ENCODE measurements at places on chromosomes 6 and 20.

DNA sequence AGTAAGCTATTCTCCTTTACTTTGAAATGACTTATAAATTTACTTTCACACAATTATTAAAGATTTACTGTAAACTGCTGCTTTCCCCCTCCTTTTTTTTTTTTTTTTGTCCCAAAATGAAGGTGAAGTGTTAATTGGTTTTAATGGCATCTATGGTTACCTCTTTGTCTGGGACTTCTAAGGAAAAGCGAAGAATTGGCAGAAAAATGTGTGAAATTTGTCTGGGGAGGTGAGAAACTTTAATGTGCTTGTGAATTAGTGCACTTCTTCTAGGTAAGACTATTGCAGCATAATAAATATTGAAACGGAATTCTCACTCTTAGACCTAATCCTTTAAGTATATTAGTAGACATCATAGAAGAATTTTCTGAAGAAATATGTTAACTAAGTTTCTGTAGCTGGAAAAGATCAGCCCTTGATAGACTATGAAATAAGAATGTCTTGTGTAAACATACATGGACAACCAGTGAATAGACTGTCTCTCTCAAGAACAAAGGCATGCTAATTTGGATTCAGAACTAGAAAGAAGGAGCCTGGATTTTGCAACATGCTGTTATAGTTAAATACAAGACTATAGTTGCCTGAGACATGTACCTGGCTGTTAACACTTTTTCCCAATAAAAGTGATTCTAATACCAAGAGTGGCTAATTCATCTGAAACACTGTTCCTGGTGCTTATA lies 23.9 kb downstream of the FLRT3 start:
- no peak for DNase-seq

GRCh38 chr6:166624275-166624674 lies 2.8 kb downstream of the RPS6KA2 start:
- no peak for DNase-seq

DNA sequence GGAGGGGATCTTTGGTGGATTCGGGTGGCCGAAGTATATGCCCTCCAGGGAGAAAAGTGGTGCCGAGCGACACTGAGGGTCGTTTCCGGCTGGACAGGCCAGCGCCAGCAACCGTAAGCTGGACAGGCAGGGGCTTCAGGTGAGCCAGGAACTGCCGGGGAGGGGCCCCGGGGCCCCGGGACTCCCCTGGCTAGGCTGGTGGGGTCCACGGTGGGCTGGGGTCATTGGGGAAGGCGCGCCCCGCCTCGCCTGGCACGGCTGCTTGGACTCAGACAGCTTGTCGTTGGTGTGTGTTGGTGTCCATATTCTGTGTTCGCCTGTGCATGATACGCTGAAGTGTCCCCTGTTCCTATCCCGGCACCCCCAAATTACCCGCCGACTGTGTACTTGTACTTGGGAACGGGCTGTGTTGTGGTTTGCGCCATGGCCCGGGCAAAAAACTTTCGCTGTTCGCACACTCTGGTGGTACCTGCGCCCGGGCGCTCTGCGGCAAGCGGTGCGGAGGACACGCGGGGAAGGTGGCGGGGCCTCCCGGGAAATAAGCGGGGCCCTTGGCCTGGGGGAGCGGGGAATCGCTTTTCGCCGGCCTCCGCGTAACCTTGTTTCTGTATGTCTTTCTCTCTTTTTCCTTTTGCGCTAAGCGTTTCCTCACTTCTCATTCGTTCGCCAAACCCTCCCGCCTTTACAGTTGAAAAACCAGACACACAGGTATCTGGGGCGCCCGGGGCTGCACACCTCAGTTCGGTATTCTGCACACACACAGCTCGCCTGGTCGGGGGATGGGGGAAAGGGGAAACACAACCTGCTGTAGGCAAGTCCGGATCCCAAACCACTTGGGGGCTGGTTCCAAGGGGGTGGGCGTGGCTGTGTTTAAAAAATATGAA lies 3.2 kb downstream of the GNAS start:
- no peak for DNase-seq

- DNase-seq: no peak
These were observed 191.5 kb upstream of the BMP2 start for GRCh38 chr20:6575912-6576401.

GRCh38 chr20:45905505-45906079 lies 6.4 kb downstream of the PLTP start:
- DNase-seq: no peak

GRCh38 chr6:167711768-167712730 lies 114.7 kb upstream of the AFDN start:
- no peak for DNase-seq

- DNase-seq: no peak
These were observed 21.7 kb downstream of the TRIM38 start for GRCh38 chr6:25984265-25984664.

DNA sequence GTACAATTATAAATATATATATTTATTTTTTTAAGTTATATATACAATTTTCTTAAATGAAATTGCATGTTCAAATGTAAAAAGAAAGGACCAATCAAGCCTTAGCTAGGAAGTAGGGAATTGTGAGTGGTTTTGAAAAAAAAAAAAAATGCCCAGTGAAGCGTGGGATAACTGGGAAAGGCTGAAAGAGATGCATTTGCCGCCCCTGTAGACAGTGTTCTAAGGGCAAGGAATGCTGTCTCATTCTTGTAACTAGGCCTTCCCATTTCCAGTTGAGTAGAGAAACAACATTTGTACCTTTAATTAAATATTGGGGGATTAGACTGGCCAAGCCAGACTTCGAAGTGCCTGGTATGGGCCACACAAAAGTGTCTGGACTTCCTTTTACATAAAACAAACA lies 430.1 kb upstream of the SLC35B3 start:
- DNase-seq: no peak

GRCh38 chr6:159762681-159763293 lies 942 bp downstream of the ACAT2 start:
- DNase-seq: no peak

GRCh38 chr20:25258476-25258805 lies 10.6 kb downstream of the PYGB start:
- DNase-seq: no peak

- DNase-seq: no peak
These were observed 291.9 kb downstream of the KCNQ5 start for GRCh38 chr6:72913797-72914196.

DNA sequence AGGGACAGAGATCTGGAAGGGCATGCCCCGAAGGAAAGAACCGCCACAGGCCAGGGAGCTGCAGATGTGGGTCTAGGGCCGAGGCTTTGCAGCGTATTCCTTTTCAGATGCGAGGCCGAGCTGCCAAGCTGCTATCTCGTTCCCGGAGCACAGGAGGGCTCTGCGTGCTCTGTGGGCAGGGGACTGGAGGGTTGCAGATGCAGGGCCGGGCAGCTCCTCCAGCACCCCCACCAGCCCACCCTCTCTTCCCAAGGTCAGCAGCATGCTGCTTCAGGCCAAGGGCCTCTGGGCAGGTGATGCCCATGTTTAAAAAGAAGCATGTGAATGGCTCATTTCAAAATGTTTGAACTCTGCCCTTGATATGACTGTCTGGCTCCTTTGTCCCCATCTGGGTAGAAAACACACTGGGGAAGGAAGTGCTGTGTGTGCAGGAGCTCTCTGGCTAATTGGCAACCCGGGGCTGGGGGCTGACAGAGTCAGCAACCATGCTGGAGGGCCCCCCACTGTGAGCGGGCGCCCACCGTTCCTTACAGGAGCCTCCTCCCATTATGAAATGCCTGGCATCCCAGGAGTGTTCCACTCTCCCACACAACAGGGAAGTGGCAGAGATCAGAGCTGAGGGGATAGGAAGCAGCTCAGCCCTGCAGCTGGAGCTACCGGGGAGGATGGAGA lies 353.3 kb downstream of the ZFAND3 start:
- no peak for DNase-seq

DNA sequence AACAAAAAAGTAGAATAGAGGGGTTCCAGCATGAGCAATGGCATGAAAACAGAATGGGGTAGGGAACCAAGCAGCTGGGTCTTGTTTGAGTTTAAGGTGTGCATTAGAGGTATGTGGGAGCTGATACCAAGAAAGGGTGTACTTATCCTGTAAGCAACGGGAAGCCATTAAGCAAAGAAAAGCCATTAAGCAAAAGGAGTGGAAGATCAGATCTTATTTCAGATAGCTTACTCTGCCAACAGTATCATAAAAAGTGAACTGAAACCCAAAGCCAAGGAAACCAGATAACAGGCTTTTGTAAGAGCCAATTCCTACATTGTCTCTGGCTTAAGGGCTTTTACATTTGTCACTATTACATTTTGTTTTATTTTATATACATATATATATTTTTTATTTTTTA lies 21.3 kb upstream of the BEND6 start:
- no peak for DNase-seq

DNA sequence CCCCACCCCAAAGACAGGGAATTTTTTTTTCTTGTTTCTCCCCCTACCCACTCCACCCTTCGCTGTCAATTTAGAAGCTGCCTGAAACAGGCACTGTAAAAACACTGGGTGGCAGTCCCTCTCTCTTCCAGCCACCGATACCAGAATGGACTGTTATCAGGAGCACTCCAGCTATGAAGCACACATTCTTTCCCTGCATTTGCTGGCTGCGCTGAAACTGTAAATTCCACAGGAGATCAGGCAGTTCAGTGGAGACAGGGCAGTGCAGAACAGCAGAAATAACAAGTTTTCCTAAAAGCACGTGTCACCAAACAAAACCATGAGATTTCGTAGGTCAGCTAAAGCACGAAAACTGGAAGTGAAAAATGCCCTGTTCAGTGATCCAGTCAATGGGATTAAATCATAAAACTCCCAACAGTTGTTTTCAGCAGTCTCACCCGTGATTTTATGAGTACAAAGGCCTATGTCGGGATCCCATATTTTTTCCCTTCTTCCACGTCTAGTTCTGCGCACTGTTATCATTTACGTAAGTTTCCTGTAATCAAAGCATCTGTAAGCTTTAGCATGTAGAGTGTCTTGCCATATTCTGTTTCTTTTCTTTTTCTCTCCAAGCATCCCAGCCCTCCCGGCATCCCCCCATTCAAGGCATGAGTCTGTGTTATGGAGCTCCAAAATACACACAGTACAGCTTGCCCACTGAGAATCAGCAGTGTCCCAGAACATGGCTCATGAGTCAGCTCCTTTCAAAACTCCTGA lies 359.9 kb upstream of the EPHA7 start:
- no peak for DNase-seq

DNA sequence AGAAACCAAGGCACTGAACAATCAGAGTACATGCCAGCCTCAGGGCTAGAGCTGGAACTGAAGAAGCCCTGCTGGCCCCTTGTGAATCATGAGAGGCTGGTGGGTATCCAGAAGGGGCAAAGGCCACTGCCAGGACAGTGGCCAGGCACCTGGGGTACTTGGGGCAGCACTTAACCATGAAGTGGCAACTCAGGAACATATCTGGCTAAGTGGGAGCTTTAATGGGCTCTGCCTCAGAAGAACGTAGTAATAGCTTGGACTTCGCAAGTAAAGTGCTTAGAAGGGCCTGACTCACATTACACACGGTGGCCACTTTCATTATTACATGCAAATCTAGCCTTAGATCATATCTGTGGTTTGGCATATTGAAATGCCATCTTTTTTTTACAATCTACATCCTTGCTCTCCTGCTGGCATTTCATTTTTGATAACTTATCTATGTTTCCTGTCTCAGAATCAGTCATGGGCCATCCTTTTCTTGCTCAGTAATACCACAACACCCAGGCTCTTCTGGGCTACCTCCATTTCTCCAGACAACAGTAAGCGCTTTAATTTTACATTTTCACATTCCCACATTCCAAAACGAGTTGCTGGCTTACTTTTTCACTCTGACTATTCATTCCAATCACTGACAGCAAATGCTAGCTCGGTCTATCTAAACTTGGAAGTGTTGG lies 21.6 kb downstream of the NAPB start:
- DNase-seq: no peak

- no peak for DNase-seq
These were observed 51.2 kb upstream of the RNF24 start for GRCh38 chr20:4066551-4066950.

- no peak for DNase-seq
These were observed 20.6 kb upstream of the CHMP4B start for GRCh38 chr20:33790566-33790965.

DNA sequence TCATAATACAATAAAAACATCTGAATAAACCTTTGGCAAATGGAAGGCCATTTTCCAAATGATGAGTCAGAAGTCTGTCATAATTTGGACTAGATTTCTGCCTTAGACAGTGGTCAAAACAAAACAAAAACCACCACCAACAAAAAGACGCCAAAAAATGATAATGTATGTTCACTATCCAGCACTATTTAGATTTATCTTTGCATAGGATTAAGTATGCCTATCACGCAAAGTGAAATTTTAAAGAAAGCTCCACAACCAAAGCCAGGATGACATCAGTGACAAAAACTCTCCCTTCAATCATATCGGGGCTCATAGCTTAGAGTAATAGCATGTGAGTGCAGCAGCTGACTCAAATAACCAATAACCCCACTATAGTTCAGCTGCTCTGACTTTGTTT lies 201.9 kb downstream of the MOXD1 start:
- DNase-seq: no peak

- DNase-seq: no peak
These were observed 11.3 kb downstream of the SERPINB6 start for GRCh38 chr6:2959909-2960719.

- DNase-seq: no peak
These were observed 720.9 kb downstream of the GRIK2 start for GRCh38 chr6:102114402-102114801.

GRCh38 chr6:87590990-87591389 lies 1.1 kb downstream of the ORC3 start:
- no peak for DNase-seq

DNA sequence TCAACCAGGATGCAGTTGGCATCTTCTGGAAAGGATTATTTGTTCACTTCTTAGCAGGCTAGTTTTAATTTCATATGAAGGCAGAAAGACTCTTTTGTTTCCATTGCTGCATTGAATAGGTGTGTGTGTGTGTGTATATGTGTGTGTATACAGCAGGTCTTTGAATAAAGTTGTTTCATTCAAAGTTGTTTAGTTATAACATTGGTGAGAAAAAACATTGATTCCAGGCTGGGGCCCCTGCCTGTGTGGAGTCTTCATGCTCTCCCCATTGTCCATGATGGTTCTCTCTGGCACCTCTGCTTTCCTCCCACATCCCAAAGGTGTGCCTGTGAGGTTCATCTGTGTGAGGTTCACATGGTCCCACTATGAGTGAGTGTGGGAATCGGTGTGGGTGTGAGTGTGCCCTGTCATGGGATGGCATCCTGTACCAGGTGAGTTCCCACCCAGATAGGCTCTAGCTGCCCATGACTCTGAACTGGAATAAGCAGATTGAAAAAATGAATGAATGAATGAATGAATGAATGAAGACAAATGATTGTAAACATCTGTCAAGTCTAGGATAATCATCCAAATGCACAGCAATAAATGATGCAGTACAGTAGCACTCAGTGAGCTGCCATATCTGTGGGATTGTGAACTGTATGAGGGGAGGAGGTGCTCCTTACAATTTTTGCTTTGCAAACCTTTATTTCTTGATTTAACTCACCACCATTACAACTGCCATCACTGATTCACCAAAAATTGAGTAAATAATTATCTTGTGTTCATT lies 156.0 kb downstream of the ADGRG6 start:
- DNase-seq: no peak

GRCh38 chr20:32234135-32234808 lies 26.6 kb downstream of the POFUT1 start:
- DNase-seq: no peak

Data from stimulated activated naive CD4-positive, alpha-beta T cell (primary cell).